WTC11 (cell line): ENCODE measurements at places on chromosomes 5 and 9.

- DNase-seq, result no peak
These were observed 28.6 kb upstream of the SLC6A19 start for GRCh38 chr5:1172670-1173404.

- no peak for DNase-seq
These were observed 22.8 kb downstream of the CSNK1A1 start for GRCh38 chr5:149528281-149529060.

DNA sequence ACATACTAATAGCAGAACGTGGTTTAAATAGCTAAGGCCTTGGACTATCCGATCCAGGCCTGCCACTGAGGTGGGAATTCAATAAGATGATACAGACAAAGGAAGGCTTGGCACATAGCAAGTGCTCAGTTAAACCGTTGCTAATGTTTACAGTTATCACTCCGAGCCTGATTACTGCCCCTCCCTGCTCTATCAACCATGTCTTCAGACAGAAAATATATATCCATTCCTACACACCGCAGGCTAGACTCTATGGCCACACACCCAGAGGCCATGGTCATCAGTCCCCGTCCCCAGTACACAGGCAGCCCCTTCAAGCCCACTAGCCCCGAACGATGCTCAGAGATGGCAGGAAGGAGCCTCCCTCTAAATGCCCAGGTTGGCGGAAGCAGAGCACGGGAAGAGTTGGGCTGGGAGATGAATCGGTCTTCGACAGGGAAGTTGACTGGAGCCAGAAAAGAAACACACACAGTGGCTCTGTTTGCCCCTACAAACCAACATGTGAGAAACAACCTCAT is 49.7 kb upstream of the STXBP1 start:
- no peak for DNase-seq

- no peak for DNase-seq
These were observed 10.8 kb downstream of the FAF2 start for GRCh38 chr5:176458904-176459561.

- DNase-seq, result no peak
These were observed 84.0 kb upstream of the NEURL1B start for GRCh38 chr5:172556971-172557461.

DNA sequence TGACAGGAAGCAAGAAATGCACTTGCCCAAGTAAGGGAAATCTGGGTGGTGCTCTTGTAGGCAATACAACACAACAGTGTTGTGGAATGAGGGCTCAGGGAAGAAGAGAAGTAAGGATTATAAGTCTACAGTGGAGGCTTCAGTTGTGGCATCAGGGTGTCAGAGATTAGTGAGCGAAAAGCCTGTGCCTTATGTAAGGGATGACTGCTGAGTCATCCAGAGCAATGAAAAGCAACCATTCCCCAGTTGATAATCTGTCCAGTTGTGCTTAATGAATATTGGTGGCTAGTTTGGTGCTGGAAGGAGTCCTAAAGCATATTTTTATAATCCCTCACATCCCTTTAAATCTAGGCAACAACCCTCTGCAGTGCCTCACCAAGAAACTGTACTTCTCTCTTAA is 42.0 kb downstream of the FBXO38 start:
- DNase-seq, result no peak

DNA sequence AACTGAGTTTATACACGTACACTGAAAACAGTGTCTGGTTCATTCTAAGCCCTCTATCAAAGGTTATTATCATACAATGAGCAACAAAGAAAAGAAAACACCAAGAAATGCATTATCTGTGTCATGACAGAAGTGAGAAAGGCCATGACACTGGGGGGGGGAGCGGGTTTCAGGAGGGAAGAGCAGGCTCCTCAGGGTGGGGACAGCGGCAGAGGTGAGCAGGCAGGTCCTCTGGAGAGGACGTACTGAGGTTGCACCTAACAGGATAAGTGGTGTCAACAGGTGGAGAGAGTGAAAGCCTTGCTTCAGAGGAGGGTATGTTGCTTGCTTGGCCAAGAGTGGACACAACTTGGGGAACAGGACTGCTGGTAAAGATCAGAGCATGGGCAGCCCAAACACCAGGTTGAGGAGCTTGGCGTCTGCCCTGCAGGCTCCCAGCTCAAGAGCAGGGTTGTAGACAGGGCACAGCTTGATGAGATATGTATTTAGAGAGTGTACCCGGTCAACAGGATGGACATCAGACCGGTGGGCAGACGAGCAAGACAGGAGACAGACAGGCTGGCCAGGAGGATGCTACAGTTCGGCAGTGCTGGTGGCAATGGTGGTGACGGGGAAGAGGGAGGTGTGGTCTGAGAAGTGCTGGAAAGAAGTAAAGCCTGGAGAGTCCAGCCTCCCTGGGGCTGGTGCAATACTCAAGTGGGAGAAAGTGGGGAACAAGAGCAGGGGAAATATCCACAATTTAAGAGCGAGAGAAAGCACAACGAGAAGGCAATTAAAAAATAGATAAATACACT is 10.3 kb downstream of the WHRN start:
- DNase-seq, result no peak

- no peak for DNase-seq
These were observed 46.1 kb upstream of the RNU6ATAC start for GRCh38 chr9:134210511-134210907.

- DNase-seq, result no peak
These were observed 44.9 kb upstream of the SYNPO start for GRCh38 chr5:150595466-150596031.

DNA sequence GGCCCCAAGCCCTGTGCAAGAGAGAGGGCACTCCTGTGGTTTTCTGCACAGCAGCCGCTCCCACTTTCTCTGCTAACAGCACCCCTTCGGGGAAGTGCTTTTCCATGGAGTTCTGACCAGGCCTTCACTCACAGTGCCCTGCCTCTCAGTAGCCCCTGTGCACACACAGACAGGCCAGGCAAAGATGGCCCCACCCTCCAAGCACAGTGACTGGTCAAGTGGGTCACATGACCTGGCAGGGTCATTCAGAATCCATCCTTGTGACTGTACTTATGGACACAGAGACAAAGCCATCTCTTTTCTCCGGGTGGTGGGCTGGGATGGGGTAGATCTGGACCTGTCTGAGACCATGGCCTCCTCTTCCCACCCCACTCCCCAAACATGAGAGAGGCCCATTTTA is 82.5 kb downstream of the PSD2 start:
- no peak for DNase-seq

- no peak for DNase-seq
These were observed 453 bp downstream of the PTRH1 start for GRCh38 chr9:127714951-127715469.

GRCh38 chr5:149584121-149584520 is 2.8 kb downstream of the ARHGEF37 start:
- DNase-seq, result no peak

DNA sequence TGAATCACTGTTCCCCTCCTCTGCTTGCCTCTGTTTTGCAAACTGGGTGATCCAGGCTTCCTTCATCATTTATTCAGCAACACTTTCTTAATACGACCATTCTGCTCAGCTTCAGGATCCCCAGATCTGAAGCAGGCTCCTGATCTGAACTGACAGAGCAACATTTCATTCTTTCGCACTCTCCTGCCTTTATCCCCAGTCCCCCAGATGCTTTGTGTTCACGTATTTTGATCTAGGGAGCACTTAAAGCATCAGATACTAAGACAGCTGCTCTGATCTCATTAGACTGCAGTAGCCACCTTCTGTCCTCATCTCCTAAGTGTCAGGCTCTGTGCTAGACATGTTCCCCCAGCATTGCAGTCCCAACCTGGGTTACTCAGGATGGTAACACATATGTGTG is 158.0 kb downstream of the TRIO start:
- no peak for DNase-seq

DNA sequence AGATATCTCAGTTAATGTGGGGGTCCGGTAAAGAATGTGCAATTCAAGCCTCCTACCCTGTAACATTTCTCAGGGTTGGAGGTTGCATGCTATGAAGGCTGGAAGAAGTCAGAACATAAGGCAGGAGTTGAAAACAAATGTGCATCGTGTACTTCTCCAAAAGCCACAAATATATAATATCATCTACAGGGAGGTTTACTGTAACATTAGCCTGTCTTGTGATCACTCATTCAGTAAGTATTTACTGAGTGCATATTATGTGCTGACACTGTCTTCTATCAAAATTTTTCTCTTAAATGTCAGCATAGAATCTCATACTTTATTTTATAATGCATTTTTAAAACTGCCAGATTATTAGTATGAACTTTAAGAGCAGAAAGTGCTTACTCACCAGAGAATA is 105.6 kb upstream of the ZNF366 start:
- DNase-seq, result no peak

DNA sequence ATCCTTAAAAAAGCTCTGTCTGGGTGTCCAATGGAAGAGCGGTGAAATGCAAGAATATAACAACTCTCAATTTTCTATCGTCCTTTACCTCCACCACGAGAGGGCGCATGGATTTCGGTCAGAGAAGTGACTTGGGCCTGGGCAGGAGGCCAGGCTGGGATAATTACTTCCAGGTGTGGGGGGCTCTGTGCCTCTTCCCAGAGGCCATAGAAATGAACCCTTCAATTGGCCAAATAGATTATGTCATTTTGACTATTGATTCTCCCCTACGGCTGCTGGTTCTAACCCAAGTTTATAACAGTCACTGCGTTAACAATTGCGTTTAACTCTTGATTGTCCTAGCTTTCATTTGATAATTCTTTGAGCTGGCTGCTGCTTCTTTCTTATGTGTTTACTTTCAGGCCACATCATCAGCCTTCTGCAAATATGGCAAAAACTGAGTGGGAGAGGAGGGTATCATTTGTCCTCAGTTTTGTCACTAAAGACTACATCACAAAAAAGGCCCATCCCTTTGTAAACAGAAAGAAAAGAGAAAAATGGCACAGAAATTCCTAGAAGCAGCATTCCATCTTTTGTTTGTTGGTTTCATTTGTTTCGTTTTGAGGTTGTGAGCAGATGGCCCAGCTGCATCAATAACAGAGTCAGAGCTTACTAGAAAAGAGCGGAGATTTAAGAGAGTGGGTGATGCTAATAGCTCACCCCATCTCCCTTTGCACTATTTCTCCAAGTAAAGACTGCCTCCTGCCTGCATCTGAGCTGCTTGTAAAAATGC is 45.4 kb upstream of the ZFR start:
- DNase-seq, result peak; percentile 76

DNA sequence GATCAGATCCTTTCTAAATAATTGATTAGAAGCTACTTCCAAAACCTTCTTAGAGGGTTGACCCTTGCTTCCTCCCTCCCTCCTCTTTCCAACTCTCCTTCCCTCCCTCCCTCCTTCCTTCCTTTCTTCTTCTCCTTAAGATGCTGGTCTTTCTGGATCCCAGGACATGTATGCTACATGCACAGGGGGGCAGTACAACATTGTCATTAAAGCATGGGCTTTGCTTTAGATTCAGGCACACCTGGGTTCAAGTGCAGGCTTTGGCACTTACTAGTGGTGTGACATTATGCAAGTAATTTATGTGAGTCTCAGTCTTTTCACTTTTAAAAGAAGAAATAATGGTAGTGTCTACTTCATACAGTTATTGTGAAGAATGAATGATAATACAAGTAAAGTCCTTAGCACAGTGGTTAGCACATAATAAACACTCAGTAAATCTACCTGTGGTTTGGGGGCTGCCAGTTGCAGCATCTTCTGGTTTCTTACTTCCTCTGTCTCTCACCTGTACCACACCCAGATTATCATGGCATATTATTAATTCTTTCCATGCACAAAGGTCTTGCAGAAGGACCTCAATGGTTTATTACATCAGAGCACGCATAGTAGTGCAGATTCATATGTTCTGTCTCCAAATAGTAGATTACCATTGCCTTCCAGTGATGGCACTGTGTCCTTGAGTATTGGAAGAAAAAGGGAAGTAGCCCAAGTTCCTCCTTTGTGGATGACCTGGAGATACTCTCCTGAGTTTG is 154.1 kb downstream of the ARHGAP26 start:
- no peak for DNase-seq

- peak; percentile 64 for DNase-seq
These were observed 1.7 kb downstream of the FST start for GRCh38 chr5:53481887-53482716.

GRCh38 chr5:141734501-141735229 is 52.6 kb upstream of the ARAP3 start:
- DNase-seq, result peak; percentile 85

GRCh38 chr9:102521097-102521755 is 473.9 kb upstream of the CYLC2 start:
- DNase-seq, result no peak
